ENCODE measurements at places on chromosomes 7 and 10.
A peak's percentile ranks its signal among the peaks of the same experiment; 100 is the strongest.

DNA sequence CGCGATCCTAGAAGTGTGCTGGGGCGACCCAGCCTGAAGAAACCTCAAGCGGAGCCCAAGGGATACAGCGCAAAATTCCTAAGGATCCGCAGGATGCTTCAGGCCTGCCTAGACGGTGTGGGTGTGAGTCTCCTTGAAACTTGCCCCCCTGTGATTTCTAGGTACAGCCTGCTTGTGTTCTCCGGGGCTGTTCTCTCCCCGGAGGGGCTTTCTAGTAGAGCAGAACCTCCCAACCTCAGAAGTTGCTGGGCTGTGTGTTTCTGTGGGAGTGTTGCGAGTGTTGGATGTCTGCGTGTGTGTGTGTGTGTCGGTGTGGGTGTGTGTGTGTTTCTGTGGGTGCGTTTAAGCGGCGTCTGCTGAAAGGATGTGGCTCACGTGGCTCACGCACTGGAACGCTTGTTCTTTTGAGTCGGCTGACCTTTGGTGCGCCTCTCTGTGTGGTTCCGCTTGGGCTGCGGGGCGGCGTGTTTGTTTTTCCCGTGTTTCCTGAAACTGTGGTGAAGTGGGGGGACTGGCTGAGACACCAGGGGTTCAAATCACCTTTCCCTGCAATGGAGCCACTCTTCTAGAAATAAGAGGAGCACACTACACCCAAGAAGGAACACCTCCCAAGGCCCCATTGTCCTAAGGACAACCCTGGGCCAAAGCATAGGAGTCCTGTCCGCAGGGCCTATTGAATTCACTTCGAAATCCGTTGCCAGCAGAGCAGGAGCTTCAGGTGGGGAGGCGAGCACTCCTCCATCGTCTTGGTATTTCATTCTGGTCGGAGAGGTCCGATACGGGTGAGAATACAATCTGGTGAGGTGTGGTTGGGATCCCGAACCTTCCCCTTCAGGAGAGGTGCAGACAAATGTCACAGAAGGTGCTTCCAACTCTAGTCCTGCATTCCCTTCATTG lies 25.1 kb upstream of the ZNF273 start:
- DNase-seq = no peak

DNA sequence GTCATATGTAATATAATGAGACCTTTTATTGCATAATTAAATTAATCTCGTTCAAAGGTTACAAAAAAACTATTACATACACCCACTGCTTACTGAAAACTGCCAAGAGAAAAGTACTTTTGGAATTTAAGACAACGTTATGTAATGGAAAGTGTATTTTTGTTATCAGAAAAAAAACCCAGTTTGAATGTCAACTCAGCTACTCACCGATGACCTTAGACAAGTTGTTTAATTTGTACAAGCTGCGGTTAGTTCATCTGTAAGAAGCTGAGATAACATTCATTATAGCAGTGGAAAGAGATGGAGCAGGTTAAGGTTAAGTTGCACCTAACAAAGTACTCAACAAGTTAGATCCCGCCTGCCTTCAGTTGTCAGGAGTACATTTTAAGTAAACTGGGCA lies 1.1 kb downstream of the PSMA2 start:
- no peak for DNase-seq

DNA sequence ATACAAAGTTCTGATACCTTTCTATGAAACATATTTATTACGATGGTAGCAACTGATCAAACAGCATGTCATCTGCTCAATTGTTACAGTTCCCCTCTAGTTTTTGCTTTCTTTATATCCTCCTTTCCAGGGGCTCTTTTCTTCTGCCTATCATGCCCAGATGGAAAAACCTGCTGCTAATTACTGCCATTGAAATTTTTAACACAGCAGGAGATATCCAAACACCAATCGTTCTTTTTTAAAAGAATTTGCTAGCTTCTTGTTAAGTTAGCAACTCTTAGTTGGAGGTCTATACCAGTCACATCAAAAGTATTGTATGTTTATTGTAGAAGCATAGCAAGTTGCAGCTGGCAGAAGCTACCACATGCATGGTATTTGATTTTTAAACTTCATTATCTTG lies 768.5 kb downstream of the NXPH1 start:
- no peak for DNase-seq

- DNase-seq = peak; percentile 13
Observed at GRCh38 chr10:68221196-68221595, 10.7 kb downstream of the ATOH7 start.

- DNase-seq = no peak
Observed at GRCh38 chr7:128307061-128307460, 36.6 kb downstream of the RBM28 start.

GRCh38 chr10:113754125-113754524 lies 2.6 kb downstream of the PLEKHS1 start:
- no peak for DNase-seq

- DNase-seq = no peak
Observed at GRCh38 chr10:132130286-132131265, 56.2 kb upstream of the DPYSL4 start.

Measured in fibroblast of skin of abdomen (primary cell).